Tongue (tissue), 3 donors: ENCODE measurements at places on chromosomes 12 and 14.

DNA sequence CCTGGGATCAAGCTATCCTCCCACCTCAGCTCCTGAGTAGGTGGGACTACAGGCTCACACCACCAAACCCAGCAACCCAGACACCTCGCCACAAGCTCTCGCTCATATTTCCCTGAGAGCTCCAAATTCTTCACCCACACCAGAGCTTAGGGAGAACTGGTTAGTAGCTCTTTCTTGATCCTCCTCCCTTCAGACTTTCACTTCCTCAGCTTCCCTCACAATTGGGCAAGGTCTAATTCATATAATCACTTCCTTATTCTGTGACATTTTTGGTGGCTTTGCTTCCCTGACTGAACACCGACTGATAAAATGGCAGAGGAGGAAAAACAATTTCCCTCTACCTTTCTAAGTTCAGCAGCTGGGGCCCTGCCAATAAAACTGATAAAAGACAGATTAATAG is 88.5 kb downstream of the GXYLT1 start:
- no peak for DNase-seq

- DNase-seq, result no peak
These were observed 32.5 kb upstream of the EMP1 start for GRCh38 chr12:13163868-13164635.

- DNase-seq, result no peak
These were observed 3.0 kb downstream of the WNT1 start for GRCh38 chr12:48980953-48981756.

GRCh38 chr12:112891093-112892024 is 15.4 kb upstream of the OAS1 start:
- no peak for DNase-seq

DNA sequence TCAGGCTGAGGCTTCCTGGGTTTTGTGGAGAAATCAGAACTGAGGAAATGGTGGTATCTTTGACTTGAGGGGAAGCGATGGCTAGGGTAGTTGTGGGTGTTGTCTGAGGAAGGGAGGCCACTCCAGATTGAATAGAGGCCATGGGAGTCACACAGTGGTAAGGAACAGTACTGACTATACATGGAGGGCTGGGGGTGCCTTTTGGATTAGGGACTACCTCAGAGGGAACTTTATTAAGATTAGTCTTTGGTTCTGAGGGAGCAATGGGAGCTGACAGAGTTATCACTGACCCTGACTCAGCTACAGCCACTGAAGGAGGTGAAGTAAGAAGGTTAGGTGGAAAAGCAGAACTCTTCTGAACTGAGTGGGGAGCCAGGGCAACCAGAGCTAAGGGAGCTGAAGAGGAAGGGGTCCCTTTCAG is 4.4 kb downstream of the NACA start:
- no peak for DNase-seq

- peak; percentile 84 for DNase-seq
These were observed 12.4 kb downstream of the MSI1 start for GRCh38 chr12:120356567-120357030.

- no peak for DNase-seq
These were observed 108.1 kb downstream of the TTLL5 start for GRCh38 chr14:75769047-75769685.
